ENCODE measurements at places on chromosomes 3 and 15.
A peak's percentile ranks its signal among the peaks of the same experiment; 100 is the strongest.

DNA sequence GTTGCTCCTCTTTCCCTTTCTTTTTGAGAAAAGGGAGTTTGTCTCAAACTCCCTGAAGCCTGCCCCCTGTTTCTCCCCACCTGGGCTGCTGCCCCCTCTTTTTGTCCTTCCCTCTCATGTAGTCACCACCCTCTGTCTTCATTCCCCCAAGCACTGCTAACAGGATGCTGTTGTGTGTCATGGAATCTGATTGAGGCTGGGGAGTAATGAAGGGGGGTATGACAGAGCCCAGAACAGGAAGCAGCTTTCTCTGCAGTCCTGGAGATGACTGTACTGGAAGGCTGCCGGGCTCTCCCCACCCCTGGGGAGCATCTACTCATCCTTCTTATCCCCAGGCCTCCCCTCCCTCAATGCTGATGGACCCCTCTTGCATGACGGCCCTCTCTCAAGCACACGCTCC is 181.6 kb downstream of the ABHD5 start:
- peak; percentile 7 for DNase-seq

DNA sequence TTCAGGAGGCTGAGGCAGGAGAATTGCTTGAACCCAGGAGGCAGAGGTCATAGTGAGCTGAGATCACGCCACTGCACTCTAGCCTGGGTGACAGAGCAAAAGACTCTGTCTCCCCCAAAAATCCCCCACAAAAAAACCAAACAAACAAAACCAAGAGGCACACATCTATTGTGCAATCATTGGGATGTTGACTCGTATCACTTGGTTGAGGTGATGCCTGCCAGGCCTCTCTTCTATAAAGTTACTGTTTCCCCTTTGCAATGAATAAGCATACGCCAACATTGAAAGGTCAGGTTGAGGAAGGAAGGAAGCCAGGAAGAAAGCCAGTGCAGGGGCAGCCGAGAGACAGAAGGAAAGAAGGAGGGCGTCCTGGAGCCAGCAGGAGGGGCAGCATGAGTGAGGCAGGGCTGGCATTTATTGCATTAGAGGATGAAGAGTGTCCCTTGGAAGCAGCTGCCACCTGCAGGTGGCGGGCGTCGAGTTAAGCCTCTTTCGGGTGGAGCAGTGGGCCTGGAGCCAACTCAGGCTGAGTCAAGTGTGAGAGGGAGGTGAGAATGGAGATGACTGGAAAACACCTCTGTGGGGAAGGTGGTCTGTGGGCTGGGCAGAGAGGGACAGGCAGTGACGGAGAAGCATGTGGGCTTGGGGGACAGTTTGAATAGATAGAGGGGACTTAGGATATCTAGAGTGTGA is 8.3 kb upstream of the CSPG4 start:
- DNase-seq = peak; percentile 85

GRCh38 chr3:10627884-10628572 is 122.6 kb upstream of the ATP2B2 start:
- no peak for DNase-seq

DNA sequence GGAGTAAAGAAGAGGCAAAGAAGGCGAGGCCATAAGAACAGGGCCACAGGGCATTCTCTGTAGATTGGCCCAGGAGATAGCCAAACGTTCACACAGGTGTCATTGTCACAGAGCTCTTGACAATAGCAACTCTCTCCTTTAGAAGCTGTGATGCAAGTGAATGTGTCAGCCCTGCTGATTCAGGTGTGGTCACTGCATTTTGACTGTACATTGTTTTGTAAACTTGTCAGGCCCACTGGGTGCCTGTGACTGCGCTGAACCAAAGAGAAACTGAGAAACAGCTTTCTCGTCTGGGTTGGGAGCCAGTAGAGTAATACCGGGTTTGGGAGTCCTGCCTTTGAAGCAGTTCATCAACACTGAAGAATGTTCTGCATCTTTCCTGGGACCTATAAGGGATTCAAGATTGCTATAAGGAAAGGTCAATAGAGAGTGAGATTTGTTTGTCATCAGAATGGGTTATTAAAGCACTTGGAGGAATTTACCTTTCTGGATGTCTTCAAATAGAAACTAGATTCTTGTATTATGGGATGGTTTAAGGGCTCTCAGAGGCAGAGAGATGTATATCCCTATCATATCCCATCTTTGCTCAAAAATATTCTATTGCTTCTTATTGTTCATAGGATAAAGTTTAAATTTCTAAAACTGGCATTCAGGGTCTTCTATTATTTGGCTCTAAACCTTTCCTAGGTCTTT is 45.4 kb downstream of the TMEM45A start:
- no peak for DNase-seq

DNA sequence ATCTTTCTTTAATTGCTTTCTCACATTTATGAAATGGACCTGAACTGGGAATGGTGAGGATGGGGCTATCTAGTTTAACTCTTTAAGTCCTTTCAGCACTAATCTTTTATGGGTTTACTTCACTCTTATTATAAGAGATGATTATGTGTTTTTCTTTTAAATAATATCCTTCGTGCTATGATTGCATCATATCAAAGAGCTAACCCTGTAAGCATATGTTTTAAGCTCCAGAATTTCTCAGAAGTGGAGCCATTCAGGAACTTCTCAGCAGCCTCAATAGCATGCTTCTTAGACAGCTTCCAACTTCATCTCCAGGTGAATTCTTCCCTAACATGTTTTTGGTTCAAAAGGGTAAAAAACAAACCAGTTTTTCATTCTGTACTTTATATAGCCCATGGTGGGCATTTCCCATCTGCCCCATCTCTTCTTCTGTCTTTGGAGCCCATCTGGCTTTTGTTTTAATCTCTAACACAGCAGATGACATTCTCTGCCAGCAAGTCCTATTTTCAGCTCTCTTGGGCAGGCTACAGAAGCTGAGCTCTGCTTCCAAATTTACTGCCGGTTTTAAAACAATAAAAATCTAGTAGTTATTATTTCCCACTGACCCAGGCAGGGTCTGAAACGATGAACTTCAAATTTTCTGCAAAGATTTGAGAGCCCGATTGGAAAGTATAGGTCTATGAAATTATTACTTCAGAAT is 26.8 kb upstream of the IL1RAP start:
- DNase-seq = no peak

- no peak for DNase-seq
Measured at GRCh38 chr15:27491666-27492621, 521.0 kb downstream of the GABRG3 start.

DNA sequence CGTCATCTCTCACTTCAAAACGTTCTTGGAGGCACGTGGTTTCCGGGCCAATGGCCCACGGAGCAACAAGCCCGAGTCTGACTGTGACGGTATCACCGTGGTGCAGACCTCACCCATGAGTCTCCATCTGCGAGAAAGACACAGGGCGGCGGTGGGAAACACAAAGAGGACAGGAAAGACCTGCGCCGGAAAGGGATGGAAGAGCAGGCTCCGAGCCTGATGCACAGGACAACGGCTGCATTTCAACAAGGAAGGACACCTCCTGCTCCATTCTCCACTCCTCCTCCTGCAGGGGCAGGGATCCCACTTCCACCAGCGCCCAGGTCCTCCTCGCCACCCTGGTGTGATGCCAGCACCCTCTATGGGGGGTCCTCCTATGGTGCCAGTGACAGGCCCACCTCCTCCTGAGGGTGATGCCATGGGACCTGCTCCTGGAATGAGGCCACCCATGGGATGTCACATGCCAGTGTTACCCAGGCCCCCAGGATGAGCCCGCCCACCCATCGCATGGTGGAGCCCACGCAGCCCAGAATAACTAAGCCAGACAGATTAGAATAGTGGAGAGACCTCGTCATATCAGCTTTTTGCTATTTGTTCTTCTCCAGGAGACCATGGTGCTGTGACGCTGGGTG is 73.0 kb upstream of the PCSK6 start:
- no peak for DNase-seq

DNA sequence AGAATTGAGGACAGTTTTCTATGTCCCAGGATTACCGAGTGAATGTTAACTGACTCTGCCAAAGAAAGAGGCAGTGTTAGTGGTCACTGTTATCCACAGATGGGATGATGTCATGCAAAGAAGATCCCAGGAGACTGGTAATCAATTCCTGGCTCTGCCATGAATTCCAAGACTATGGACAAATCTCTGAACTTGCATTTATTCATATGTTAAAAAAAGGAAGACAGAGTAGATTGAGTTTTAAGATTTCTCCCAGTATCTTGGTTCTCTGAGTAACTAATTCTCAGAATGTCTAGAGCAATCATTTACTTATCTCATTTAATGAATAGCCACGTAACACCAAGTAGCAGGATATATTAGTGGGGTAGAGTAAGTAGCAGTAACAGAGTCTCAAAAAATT is 11.5 kb upstream of the MAP3K13 start:
- no peak for DNase-seq

DNA sequence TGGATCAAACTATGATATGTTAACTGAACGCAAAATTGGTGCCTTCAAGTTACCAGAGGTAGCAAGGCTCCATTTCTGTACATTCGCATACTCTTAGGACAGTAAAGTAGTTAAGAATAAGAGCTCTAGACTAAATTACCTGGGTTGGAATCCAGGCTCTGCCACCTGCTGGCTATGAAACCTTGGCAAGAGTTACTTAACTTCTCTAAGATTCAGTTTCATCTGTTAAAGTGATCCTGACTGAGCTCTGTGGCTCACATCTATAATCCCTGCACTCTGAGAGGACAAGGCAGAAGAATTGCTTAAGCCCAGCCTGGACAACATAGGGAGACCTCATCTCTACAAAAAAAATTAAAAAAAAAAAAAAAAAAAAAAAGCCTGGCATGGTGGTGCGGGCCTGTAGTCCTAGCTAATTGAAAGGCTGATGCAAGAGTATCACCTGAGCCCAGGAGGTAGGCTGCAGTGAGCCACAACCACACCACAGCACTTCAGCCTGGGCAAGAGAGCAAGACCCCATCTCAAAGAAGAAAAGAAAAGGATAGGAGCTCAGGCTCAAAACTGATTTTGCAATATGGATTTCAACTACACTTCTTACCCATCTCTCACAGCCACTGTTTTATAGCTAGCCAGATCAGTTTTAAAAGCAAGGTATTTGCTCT is 21.3 kb downstream of the GSK3B start:
- peak; percentile 10 for DNase-seq

GRCh38 chr3:47976135-47976732 is 40.0 kb downstream of the MAP4 start:
- DNase-seq = no peak

DNA sequence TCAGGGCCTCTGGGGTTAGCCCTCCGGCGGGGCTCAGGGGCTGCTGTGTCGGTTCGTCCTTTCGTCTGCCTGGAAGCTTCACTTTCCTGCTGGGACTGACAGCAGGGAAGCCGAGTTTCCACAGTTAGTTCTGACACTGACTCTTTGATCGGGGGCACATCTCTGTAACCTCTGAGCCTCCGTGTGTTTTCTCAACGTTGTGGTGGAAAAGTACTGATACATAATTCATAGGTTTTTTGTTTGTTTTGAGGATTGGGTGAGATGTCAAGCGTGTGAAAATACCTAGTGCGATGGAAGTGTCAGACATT is 481 bp downstream of the AP4E1 start:
- no peak for DNase-seq

- DNase-seq = no peak
Measured at GRCh38 chr15:38671006-38671387, 106.4 kb upstream of the RASGRP1 start.

GRCh38 chr3:195209083-195209846 is 61.7 kb downstream of the XXYLT1 start:
- no peak for DNase-seq

DNA sequence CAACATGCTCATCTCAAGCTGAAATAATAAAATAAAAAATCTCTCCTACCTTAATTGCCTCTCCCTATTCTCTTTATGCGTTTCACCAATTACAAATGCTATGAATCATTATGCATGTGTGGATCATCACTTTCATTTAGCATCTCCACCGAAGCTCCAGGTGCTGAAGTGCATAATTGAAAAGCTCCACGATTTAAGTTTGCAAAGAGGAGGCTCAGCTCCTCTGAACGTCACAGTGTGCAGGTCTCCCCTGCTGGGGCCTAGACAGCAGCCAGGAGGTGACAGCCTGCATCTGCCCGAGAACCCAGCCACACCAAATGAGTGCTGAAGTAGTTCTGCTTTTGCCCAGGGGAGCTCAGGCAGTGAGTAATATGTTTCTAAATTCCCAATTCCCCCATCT is 60.5 kb upstream of the GLCE start:
- peak; percentile 34 for DNase-seq

- DNase-seq = no peak
Measured at GRCh38 chr3:43870120-43870519, 179.4 kb downstream of the ABHD5 start.
